Activated B cell treated with CpG ODN at 0.5 μM for 24 hours (primary cell): ENCODE measurements at places on chromosomes 13 and 19. TPM values are rescaled to one million over a fixed set of nuclear protein-coding genes. Genes with fewer than 3 reads are reported as not detected.

The CEACAM8 gene
- not detected in 2 replicates for total RNA-seq

- H3K4me1 ChIP-seq, result peaks cover 3% of the 10 kb centered on the region
- peaks cover 30% of the 10 kb centered on the region for H3K27me3 ChIP-seq
- no peak for DNase-seq
- H3K36me3 ChIP-seq, result no peaks in the 10 kb centered on the region
- no peak overlapping the region for H3K27ac ChIP-seq
Measured at GRCh38 chr19:39754971-39755370, 17.1 kb upstream of the CLC start.

DNA sequence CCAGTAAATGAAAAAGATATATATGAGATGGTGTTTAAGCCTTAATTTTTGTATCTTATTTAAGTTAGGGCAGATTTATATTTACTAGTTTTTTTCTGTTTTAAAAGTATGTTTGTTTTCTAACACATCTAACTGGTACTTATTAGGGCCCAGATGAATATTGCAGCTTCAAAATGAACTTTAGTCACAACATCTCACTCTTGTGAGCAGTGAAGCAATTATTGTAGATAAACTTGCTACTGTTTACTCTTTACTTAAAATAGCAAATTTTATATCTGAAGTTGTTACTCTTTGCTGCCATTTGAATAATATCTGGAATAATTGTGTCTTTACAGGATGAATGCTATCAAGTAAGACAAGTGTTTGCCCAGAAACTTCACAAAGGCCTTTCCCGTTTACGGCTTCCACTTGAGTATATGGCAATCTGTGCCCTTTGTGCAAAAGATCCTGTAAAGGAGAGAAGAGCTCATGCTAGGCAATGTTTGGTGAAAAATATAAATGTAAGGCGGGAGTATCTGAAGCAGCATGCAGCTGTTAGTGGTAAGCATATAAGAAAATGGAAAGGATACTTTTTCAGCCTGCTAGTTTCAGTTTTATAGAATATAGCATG, 166.8 kb downstream of the PDS5B start:
- H3K4me3 ChIP-seq, result no peak overlapping the region
- DNase-seq, result no peak
- H3K36me3 ChIP-seq, result peaks cover 64% of the 10 kb centered on the region
- H3K27ac ChIP-seq, result no peak overlapping the region

The RNASEH2B gene
- total RNA-seq, result 92.3 and 103 TPM in 2 replicates

- peaks cover 2% of the 10 kb centered on the region for H3K36me3 ChIP-seq
- no peak overlapping the region for H3K4me3 ChIP-seq
- DNase-seq, result peak; percentile 75
- H3K4me1 ChIP-seq, result no peaks in the 10 kb centered on the region
- H3K27ac ChIP-seq, result no peak overlapping the region
Measured at GRCh38 chr19:33406521-33407139, 33.1 kb downstream of the CEBPG start.

The C19orf18 gene
- total RNA-seq, result 0.81 and 1.1 TPM in 2 replicates

DNA sequence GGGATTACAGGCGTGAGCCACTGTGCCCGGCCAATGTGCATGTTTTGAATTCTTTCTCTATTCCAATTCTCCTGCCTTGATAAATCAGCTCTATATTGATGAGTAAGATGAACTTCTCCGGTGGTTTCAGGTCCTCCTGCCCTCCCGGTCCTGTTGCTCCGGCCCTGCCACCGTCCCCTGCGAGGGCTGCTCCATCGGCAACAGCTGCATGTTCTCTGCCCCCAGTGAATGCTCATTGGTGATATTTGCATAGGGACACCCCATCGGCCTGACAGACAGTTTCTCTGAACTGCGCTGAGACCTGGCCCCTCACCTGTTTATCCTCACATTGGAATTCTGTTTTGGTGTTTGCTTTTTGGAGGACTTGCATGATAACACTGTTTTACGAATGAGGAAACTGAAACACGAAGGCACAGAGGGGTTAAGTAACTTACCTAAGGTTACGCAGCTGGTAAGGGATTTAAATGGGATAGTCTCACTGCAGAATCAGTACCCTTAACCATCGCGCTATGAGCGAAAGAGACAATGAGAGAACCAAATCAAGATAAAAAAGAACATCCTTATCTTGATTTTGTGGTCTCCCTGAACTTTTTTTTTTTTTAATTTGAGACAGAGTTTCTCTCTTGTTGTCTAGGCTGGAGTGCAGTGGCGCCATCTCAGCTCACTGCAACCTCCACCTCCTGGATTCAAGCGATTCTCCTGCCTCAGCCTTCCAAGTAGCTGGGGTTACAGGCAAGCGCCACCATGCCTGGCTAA, 32.2 kb downstream of the ZNF557 start:
- no peak overlapping the region for H3K27ac ChIP-seq
- H3K36me3 ChIP-seq, result peaks cover 9% of the 10 kb centered on the region
- H3K4me1 ChIP-seq, result peaks cover 18% of the 10 kb centered on the region
- peak overlapping the region; percentile 9 for H3K4me3 ChIP-seq

DNA sequence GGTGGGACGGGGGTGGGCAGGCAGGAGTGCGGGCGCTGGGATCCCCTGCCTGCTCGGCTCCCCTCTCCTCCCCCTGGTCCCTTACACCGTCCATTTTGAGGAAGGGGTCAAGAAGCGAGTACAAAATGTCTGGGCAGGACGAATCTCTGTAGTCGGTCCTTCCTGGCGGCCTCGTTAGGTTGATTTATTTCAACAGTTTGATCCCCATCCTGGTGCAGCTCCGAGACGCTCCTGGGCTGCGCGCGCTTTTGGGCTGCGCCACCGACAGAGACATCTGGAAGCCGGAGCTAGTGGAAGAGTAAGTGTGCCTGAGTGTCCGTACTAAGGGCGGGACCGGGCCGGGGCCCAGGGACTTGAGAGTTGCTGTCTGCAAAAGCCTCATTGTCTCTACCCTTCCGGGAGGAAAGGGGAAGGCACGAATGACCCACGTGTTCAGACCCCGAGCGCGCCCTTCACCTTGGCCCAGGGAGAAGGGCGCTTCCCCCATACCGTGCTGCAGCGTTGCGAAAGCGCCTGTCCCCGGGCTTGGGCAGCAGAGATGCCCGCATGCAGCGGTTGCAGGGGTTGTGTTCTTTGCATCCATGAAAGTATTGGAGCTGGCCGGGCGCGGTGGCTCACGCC, 1.8 kb downstream of the ZNF114 start:
- peaks cover 14% of the 10 kb centered on the region for H3K4me1 ChIP-seq
- no peaks in the 10 kb centered on the region for H3K27me3 ChIP-seq
- H3K4me3 ChIP-seq, result peak overlapping the region; percentile 95
- peaks cover 2% of the 10 kb centered on the region for H3K36me3 ChIP-seq

DNA sequence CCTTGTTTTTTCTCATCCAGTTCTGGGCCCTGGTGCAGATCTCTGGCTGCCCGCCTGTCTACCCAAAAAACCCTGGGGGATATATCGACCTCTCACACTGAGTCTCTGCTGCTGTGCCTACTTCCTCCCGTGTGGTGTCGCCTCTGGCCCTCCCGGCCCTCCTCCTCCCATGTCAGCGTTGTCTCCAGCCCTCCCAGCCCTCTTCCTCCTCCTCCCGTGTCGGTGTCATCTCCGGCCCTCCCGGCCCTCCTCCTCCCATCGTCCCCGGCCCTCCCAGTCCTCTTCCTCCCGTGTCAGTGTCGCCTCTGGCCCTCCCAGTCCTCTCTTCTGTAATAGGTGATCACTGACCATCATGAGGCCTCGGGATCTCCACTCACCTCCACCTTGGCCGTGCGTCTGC, 81.8 kb downstream of the GPR12 start:
- peaks cover 12% of the 10 kb centered on the region for H3K27me3 ChIP-seq
- no peak for DNase-seq
- H3K4me3 ChIP-seq, result no peak overlapping the region
- no peak overlapping the region for H3K27ac ChIP-seq
- no peaks in the 10 kb centered on the region for H3K36me3 ChIP-seq
- no peaks in the 10 kb centered on the region for H3K4me1 ChIP-seq

DNA sequence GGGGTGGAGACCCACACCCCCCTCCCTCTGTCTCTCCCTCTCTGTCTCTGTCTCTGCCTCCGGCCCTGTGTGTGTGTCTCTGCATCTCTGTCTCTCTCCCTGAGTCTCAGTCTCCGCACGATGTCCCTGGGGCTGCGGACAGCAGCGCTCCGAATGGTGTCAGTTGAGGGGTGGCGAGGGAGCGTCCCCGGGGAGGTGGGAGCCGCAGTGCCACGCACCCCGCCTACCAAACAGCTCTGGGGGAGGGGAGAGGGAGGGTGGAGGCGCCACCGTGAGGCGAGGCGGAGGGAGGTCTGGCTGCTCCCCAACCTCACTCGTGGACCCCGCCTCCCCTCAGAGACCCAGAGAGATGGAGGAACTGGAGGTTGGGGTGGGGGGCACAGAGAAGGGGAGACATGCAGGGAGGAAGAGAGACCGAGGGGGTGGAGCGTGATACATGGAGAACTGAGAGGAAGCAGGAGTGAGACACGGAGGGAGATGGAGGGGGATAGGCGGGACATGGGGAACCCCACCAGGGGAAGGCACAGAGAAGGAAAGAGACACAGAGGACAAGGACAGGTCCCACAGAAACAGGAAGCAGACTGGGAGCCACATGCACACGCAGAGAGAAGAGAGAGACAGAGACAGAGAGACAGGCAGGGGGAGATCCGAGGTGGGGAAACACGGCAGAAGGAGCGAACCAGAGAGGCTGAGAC, 7.2 kb downstream of the ERFL start:
- H3K27ac ChIP-seq, result peak overlapping the region; percentile 11
- H3K4me3 ChIP-seq, result peak overlapping the region; percentile 25
- peaks cover 14% of the 10 kb centered on the region for H3K27me3 ChIP-seq
- no peaks in the 10 kb centered on the region for H3K36me3 ChIP-seq
- H3K4me1 ChIP-seq, result peaks cover 20% of the 10 kb centered on the region
- DNase-seq, result no peak

DNA sequence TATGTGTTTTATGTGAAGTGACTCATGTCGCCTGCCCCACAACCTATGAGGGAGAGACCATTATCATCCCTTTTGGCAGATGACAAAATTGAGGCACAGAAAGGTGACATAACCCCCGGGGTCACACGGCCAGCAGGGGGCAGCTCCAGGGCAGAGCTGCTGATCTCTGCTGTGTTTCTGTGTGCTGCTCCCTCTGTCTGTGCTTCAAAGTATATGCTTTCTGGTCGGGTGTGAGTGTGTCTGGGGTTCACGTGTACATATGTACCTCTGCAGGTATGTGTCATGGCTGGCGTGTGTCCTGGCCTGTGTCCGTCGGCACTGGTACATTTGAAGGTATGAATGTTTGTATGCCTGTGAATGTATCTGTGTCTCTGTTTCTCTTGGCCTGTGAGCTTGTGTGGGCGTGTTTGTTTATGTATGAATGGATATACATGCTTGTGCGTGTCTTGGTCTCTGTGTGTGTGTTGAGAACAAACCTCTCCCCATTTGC, 7.1 kb downstream of the LIPE start:
- H3K36me3 ChIP-seq, result peaks cover 36% of the 10 kb centered on the region
- no peaks in the 10 kb centered on the region for H3K27me3 ChIP-seq
- peak; percentile 61 for DNase-seq
- peak overlapping the region; percentile 53 for H3K27ac ChIP-seq
- no peak overlapping the region for H3K4me3 ChIP-seq
- peaks cover 46% of the 10 kb centered on the region for H3K4me1 ChIP-seq

- H3K27me3 ChIP-seq, result no peaks in the 10 kb centered on the region
- no peaks in the 10 kb centered on the region for H3K4me1 ChIP-seq
- H3K27ac ChIP-seq, result no peak overlapping the region
- H3K36me3 ChIP-seq, result no peaks in the 10 kb centered on the region
- DNase-seq, result no peak
- H3K4me3 ChIP-seq, result no peak overlapping the region
Measured at GRCh38 chr13:70747262-70747661, 639.0 kb upstream of the KLHL1 start.

DNA sequence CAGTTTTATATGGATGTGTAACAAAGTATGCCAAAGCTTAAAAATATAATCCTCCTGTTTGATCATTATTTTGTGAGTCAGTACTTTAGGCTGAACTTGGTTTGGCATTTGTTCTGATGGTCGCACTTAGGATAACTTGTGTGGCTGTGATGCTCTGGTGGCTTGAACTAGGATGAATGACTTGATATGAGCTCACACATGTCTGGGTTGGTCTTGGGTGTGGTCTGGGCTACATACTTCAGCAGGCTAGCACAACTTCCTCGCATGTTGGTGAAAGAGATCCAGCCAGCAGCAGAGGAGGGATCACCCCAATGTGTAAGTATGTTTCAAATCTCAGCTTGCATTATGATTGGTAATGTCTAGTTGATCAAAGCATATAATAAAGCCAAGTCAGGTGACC, 969.1 kb upstream of the PCDH9 start:
- H3K27ac ChIP-seq, result no peak overlapping the region
- no peak overlapping the region for H3K4me3 ChIP-seq
- H3K27me3 ChIP-seq, result no peaks in the 10 kb centered on the region

DNA sequence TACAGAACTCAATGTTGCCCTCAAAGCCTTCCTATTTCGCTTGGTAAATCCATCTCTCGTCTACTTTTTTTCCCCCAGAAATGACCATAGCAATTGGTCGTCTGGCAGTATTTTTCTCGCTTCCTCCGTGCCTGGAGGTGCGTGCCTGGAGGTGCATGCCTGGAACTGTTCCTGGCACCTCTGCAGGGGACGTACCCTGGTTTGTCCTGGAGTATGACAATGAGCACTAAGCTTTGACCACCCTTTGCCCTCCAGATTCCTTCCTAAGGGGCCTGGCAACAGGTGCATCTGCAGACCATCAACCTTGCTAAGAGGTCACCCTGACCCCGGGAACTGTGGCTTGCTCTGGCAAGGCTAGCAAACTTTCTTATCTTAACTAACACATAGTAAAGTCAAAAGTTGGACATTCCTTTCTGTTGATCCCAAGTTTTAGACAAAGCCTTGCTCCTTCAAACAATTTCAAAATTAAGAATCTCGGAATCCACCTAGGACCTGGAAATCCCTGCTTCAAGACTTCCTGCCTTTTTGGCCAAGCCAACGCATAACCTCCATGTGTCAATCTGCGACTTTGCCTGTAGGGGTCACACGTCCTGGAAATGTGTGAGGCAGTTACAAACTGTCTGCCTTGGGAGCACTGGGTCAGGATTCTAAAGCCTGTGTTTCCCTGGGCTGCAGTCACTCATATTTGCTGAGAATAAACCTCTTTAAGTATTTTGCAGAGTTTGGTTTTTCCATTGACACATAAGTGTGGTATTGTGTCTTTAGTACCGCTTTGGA, 28.8 kb upstream of the TUBGCP3 start:
- peaks cover 11% of the 10 kb centered on the region for H3K27me3 ChIP-seq
- H3K27ac ChIP-seq, result no peak overlapping the region
- no peak for DNase-seq
- H3K4me1 ChIP-seq, result peaks cover 8% of the 10 kb centered on the region

DNA sequence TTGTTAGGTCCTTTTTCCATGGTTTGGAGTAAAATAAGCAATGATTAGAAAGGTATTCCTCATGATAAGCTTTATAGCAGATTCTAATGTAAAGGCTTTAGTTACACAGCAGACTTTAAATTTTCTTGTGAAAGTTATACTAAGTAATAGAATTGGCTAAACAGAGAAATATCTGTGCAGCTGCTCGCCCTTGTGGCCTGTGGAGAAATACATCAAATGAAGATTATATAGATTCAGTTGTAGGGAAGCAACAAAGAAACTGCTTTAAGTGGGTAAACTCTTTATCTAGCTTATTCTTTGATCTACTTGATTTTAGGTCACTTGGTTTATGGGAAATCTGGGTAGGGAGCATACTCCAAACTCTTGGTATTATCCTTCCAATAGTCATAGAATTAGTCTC, 1269.7 kb upstream of the SPRY2 start:
- no peak for DNase-seq
- no peaks in the 10 kb centered on the region for H3K27me3 ChIP-seq
- H3K27ac ChIP-seq, result no peak overlapping the region

The WASF3 gene
- total RNA-seq, result 0.07 and 0.35 TPM in 2 replicates
